ENCODE measurements at places on chromosomes 6 and 20. TPM values are rescaled to one million over a fixed set of nuclear protein-coding genes. Genes with fewer than 3 reads are reported as not detected.

DNA sequence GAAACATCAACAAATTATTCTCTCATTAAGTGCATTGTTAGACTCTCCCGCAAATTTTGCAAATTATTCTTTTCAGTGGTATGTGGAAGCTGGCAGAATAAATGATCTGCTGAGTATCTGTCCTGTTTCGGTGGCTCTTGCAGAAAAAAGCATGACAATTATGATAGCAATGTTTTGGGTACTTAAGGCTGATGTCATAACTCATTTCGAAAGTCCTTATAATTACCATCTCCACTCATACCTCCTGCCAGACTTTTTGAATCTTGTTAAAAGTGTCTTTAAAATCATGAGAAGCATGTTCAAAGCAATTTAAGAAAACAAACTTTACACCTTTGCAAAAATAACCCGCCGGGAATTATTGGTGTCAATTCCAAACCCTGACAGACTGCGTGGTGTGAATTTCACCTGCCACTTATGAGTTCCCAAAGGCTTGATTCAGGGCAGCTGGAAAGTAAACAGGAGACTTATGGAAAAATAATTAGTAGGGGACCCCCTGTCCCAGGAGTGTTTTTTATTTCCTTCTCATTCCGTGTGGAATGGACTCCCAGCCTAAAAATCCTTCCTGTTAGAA, 87.6 kb upstream of the E2F3 start:
- no peak for ATAC-seq

GRCh38 chr6:76834399-76834798, 628.9 kb downstream of the HTR1B start:
- ATAC-seq = no peak

GRCh38 chr6:2061880-2062279, 183.5 kb downstream of the GMDS start:
- no peak for ATAC-seq

- no peak for ATAC-seq
Measured at GRCh38 chr6:45473121-45473993, 95.6 kb upstream of the SUPT3H start.

Gene NRSN2
- total RNA-seq = 40.3 TPM

Gene FGD2
- 0.31 TPM for total RNA-seq

Gene RNF5
- total RNA-seq = 61.2 TPM

Gene NFKBIE
- 7.4 TPM for total RNA-seq

Gene KHDRBS2
- total RNA-seq = 16.4 TPM

- ATAC-seq = no peak
Measured at GRCh38 chr6:127635091-127635490, 58.1 kb downstream of the C6orf58 start.

- peak; percentile 73 for ATAC-seq
Measured at GRCh38 chr6:166612471-166612881, 14.6 kb downstream of the RPS6KA2 start.

Gene HLA-DQA1
- not detected for total RNA-seq

- peak; percentile 92 for ATAC-seq
Measured at GRCh38 chr20:4108495-4109306, 93.3 kb upstream of the RNF24 start.

GRCh38 chr6:33728438-33728837, 16.9 kb upstream of the UQCC2 start:
- ATAC-seq = no peak

DNA sequence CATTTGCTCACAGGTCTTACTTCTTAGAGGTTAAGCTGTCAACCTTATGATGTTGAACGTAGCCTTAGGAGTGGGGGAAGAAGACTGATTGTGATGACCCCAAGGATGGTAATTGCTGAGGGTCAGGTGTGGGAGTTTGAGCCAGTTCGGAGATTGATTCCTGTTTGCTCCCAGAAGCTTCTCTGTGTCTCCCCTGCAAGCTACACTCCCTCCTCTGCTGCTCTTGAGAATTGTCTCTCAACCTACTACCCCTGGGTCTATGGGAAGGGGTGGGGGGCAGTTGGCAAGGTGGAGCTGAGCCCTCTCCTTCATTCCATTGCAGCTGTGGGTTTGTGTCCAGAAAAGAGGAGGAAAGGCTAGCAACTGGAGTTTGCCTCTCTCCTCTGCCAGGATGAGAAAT, 113.8 kb downstream of the PLEKHG1 start:
- peak; percentile 76 for ATAC-seq

Gene TRIM10
- 0.05 TPM for total RNA-seq

Gene SNAP25
- 119 TPM for total RNA-seq

Gene DEFB124
- total RNA-seq = not detected

- ATAC-seq = no peak
Measured at GRCh38 chr6:17389274-17389847, 4.0 kb upstream of the CAP2 start.

DNA sequence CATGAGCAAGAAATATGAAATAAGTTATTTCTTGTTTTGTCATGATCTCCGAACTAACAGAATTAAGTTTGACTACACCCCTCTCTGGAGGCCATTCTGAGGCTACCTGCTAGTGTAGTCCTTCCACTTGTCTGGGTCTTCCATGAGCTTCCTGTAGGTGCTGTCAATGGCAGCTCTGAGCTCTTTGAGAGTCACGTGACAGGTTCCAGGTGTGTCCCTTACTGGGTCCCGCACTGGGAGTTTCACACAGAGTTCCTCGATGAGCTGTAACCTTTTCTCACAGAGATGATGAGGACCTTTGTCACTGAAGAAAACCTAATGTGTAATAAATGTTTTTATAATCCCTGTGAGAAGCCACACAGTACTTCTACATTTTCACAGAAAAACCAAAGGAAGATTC, 186.6 kb downstream of the SYNE1 start:
- no peak for ATAC-seq

GRCh38 chr6:13351271-13351670, 22.9 kb upstream of the TBC1D7 start:
- no peak for ATAC-seq

Gene VSTM2L
- total RNA-seq = 28.9 TPM

DNA sequence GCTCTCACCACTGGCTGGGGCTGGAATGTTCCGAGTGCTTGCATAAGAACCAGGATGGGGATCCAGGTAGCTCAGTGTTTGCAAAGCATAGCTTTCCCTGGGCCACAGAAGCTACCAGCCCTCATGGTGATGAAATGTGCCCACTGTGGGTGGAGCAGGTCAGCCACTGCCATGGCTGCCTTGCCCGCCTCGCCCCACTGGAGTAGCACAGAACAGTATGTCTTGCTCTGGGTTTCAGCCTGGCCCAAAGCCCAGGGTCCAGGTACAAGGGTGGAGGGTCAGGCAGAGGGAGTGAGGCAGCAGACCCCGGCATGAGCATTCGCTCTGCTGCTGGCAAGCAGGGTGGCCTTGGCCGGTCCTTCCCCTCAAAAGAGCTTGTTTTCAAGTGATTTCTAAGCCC, 34.7 kb downstream of the KCNK17 start:
- ATAC-seq = no peak

Gene ARFGEF3
- total RNA-seq = 1.3 TPM

GRCh38 chr6:144602523-144603180, 317.5 kb downstream of the UTRN start:
- ATAC-seq = no peak

DNA sequence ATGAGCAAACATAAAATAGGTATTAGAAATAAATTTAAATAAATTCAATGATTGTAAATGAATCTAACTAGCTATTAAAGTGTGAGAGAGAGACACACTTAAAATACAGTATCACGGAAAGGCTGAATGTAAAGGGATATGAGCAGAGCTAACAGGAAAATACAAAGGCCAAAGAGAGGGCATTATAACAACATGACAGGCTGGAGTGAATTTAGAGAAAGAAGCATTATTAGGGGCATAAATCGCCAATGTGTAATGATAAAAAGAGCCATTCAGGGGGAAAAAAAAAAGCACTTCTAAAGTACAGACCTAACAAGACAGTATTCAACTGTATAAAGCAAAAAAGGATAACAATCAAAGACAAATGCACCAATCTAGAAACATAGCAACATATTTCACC, 28.1 kb downstream of the DACT2 start:
- ATAC-seq = no peak

Gene FOXF2
- total RNA-seq = not detected

DNA sequence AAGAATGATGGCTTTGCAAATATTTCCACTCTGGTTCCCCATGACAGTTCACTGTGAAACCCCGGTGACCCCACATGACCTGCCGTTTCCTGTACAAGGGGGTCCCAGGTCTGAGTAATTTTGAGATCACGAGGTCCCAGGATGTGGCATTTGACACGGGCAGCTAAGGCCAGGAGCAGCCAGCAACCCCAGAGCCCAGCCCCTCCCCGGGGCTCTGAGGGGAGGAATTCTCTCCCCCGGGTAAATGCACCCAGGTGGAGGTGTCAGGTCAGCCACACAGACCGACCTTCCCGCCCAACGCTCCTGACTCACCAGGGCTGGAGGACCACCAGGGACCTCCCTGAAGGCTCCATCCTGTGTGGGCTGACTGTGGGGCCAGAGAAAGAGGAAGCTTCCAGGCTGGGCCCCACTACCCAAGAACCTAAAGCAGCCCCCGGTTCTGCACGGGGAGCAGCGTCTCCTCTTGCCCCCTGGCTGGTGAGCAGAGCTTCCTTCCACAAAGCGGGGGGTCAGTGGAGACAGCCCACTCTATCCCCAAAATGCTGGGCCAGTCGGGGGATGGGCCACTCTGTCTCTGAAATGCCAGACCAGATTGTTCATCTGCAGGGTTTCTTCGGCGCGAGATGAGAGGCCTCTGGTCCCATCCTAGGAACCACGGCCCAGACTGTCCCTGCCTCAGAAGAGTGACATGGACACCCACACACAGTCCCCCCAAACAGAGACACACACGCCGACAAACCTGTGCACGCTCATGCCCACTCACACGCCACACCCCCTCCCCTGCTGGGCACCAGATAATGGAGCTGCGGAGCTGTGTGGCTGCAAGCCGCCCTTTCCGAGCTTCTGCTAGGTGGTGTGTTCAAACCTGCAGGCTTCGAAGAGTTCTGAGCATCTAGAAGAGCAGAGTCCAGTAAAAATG, 23.4 kb upstream of the SLCO4A1 start:
- no peak for ATAC-seq

- ATAC-seq = no peak
Measured at GRCh38 chr6:50637267-50637666, 76.1 kb upstream of the TFAP2D start.

- no peak for ATAC-seq
Measured at GRCh38 chr6:125003070-125003469, 40.8 kb downstream of the RNF217 start.

Gene FAXC
- total RNA-seq = 0.31 TPM

DNA sequence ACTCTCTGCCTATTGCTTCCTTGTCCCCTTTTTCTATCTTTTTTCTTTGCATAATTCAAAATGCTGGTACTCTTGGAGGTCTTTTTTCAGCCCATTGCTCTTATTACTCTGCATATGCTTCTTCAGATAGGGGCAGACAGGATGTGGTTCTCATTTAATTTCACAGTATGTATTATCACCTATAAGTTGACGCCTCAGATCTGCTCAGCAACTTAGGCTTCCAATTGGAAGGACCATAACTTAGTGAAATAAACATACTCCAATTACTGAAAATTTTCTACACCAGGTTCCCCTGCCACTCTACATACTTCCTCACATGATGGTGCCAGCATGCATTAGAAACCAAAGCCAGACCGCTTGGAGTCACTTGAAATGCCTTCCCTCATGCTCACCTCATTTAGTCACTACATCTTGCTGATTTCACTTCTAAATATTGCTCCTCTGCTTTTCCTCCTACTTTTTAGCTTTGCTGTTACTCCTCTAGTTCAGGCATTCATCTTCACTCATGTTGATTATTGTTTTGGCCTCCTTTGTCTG, 34.5 kb upstream of the AHI1 start:
- ATAC-seq = no peak

DNA sequence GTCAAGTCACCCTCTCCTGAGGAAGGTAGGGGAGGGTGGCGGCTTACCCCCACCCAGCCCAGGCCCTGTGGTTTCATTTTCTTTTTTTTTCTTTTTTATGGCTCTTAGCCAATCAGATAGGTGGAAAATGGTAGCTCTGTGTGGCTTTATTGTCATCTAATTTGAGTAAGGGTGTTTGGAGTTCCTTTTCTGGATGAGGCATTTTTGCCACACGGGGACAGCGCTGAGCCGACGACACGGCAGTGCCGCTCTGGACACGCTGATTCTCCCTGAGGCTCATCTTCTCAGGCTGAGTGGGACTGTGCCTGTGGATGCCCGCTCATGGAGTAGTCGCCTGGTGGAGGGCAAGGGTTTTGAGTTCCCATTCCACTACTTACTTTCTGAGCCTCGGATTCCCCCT, 37.6 kb upstream of the ANGPT4 start:
- no peak for ATAC-seq

Data from motor neuron (in vitro differentiated cells).